Ovary (tissue), 10 donors: ENCODE measurements at places on chromosomes 5 and 9.

GRCh38 chr9:109452761-109453160 lies 45.3 kb downstream of the PTPN3 start:
- DNase-seq, result no peak

DNA sequence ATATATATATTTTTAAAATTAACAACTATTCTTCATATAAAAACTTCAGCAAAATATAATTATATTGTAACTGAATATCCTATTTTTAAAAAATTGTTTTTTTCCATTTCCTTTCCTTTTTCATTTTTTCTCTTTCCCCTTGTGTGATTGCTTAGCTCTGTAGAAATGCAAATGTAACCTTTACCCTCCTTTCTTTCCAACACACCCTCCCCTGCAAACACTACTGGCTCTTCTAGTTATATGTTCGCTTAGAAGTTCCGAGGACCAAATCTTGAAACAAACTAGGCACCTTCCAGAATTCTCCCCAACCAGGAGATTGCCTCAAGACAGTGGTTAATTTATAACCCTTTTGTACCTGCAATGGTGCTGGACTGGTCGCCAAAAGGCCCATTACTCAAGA lies 1980.0 kb upstream of the CDH6 start:
- DNase-seq, result no peak

GRCh38 chr9:110241858-110242321 lies 14.4 kb downstream of the TXN start:
- no peak for DNase-seq

DNA sequence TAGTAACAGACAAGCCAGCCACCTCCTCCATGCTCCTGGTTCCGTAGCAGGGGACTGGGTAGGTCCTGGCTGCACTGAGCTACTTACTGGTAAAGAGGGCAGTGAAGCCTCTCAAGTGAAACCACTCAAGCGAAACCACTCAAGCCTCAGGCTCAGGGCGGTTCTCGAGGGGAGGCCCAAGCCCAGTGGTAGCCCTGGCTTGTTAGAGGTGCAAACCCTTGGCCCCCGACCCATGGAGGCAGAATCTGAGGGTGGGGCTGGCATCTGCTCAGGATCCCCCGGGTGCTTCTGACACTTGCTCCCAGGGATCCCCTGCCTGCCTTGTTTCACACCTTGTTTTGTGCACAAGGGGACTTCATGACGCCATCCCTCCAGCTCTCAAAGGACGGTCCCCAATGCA lies 76.5 kb upstream of the OLFM1 start:
- no peak for DNase-seq

GRCh38 chr5:173806270-173807035 lies 81.7 kb upstream of the CPEB4 start:
- DNase-seq, result no peak

DNA sequence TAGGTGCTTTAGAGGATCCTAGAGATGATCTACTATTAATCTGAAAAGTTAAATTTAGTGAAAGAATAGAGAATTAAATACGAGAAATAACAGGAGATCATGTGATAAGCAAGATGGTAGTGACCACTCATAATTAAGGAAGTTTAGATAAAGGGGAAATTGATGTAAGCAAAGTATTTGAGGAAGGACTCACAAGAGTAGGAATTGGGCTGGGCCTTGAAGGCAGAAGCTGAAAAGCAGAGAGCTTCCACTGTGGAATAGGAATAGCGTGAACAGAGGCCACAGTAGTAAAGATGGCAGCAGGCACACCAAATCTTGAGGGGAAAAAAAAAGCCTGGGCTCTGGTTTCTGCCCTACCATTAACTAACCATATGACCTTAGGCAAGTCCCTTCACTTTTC lies 38.0 kb downstream of the KIF24 start:
- no peak for DNase-seq

GRCh38 chr5:84430863-84431663 lies 46.4 kb upstream of the EDIL3 start:
- DNase-seq, result no peak
